ENCODE measurements at places on chromosomes 2 and 18. TPM values are rescaled to one million over a fixed set of nuclear protein-coding genes. Genes with fewer than 3 reads are reported as not detected.

The EVX2 gene
- total RNA-seq, result not detected

The POU3F3 gene
- total RNA-seq, result 0.39 TPM

The MDH1B gene
- total RNA-seq, result 1.3 TPM

The APLF gene
- 2.6 TPM for total RNA-seq

The CD207 gene
- total RNA-seq, result not detected

The RNF125 gene
- 0.65 TPM for total RNA-seq

Measured in epithelial cell of alveolus of lung (primary cell).